ENCODE measurements at places on chromosomes 4 and X.

GRCh38 chr4:6918338-6918737, 8.7 kb downstream of the TBC1D14 start:
- no peak for DNase-seq

DNA sequence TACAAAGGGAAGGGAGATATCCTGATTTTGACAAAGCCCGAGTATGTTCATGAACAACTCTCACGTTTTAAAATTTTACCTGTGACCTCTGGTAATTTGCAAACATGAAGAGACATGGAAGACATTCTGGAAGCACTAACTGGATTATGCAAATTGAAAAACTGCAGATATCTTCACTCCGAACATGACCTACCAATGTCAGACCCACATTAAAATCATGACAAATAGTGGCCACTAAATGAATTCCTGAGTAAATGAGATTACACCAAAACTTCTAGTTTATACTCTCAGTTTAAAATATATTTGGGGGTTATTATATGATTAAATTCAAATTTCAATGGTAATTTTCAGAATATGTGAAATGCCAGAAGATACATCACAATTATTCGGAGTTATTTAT, 19.9 kb upstream of the CBR4 start:
- no peak for DNase-seq

GRCh38 chr4:105462576-105462975, 11.3 kb downstream of the PPA2 start:
- no peak for DNase-seq

DNA sequence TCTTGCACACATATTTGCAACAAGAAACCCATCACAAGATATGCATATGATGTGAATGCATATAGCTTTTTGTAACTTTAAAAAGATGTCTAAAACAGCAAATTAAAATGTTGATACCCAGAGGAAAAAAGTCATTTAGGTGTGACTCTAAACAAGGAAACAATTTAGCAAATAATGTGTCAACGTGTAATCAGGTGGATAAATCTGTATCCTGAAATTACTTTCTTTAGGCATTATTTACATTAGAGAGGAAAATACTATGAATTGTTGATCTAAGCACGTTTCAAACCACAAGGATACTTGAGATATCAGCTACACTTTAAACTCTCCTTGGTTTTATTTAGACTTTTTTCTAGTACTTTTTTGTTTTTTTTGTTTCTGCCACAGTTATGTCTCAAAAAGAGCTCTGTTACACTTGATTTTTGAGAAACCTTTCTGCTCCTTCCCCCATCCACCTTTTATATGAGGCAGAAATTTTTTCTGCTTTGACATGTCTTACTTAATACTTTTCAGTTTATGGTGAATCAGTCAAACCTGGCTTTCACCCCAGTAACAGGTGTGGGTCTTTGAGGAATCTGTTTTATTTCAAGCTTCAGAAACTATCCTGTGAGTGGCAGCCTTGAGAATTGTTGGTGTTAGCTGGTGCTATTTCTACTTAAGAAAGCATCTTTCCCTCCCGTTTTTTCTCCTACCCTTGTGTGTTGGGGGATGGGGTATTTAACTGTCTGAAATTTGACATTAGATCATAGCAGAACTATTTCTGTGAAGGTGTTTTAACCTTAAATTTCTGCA, 1.9 kb downstream of the NPNT start:
- DNase-seq = no peak

DNA sequence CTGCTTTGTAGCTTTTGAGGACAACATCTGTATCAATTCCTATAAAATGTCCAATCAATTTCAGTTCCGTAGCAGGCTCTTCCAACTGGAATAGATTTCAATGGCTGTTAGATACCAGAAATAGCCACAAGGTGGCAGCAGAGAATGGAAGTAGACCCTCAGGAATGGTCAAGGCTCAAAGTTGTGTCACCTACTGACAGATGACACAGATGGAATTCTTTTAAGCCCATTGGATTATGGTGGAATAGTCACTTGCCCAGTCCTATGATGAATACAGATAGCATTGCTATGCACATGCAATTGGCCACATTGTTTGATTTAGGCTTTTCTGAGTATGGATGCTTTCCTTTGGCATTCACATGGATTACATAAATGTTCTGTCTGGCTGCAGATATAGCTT, 130.4 kb upstream of the RADX start:
- peak; percentile 43 for DNase-seq

DNA sequence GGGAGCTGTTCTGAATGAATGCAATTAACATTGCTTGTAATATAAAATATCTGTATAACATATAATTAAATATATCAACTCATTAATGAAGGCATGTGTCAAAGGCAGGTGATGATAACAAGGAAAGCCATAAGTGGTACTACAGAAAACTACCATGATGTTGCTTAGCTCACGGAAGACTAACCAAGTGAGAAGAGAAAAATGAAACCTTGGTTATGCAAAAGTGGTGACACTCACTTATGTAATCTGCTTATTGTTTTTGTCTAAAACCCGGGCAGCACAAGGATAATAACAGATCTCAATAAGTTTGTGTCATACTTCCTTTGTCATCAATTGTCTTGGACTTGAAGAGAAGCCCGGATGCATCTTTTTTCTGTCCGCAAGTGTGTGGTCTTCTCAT, 156.4 kb downstream of the HS6ST2 start:
- no peak for DNase-seq

DNA sequence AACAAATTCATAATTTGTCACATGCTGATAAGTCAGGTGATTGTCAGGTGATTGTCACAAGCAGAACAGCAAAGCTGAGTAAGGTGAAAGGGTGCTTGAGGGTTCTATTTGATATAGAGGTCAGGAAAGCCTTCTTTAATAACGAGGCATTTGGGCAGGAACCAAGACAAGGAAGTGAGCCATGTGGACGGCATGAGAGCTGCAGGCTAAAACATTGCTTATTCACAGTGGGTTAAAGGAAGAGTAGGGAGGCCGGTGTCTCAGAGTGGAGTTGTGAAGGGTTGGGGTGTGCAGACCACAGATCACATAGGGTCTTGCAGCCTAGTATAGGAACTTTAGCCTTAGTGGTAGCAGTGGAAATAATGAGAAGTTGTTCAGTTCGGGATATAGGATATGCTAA, 31.3 kb upstream of the CYP2U1 start:
- no peak for DNase-seq

DNA sequence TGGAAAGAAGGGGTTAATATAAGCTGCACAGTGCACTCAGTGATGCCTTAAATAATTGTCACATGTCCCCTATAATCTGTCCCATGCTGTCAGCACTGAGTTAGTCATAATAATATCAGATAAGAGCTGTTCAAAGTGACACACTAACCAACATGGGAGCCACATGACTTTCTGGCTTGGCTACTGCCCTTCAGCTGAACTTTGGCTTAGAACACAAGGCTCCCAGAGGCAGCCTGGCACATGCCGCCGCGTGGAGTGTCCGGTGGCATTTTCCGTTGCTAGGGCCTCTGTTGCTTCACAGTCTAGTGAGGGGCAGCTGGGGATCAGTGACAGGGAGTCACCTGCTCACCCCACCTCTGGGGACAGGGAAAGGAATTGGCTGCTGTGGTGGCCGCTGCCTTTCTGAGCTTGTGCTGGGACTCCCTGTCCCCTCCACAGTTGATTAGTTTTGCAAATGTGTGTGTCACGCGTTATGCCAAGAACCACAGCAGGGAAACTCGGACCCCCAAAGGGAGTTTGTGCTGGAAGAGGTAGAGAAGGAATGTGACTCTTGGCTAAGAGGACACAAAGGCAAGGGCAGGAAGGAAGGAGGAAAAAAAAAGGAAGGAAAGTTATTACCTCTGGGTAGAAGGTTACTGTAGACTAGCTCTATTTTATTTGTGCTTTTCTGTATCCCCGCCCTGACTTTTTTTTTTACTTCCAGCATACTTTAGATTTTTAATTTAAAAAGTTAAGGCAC, 41.1 kb upstream of the PPARGC1A start:
- no peak for DNase-seq

GRCh38 chr4:74206088-74206825, 48.3 kb downstream of the MTHFD2L start:
- DNase-seq = no peak

GRCh38 chrX:42102586-42103282, 179.4 kb upstream of the CASK start:
- DNase-seq = no peak

- DNase-seq = no peak
Observed at GRCh38 chr4:32562010-32562409, 1841.8 kb downstream of the PCDH7 start.

DNA sequence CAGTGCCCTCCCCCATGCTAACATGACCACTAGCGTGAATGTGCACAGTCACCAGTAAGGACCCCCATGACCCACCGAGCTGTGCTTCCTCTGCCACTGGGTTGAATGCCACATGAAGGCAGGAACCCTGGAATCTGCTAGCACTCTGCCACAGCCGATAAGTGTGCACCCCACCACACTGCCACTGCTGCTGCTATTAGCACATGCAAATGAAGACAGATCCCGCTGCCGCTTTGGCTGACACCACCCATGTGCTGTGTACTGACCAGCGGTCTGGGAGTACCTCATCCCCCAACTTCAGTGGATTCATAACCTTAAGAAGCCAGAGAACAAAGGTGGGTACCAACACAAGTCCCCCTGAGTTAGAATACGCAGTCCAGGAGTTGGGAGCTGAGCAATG, 200.9 kb upstream of the ARHGEF9 start:
- DNase-seq = no peak

DNA sequence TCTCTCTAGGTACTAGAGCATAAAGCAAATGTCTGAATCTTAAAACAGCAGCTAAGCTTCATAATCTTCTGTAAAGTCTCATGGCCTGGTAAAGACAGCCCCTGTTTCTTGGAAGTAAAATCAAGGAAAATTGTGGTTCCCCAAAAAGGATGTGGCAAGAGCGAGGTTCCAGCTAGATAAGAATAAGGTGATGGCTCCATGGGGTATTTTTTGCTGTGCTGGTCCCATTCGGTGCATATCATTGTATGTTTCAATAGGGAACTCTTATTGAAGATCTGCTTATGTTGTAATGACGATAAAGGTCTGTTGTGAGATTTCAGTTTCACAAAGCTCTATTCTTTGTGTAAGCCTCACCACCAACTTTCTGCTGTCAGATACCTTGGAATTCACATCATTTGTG, 316.9 kb upstream of the NOCT start:
- no peak for DNase-seq

- no peak for DNase-seq
Observed at GRCh38 chr4:122709236-122709635, 23.3 kb upstream of the BBS12 start.

DNA sequence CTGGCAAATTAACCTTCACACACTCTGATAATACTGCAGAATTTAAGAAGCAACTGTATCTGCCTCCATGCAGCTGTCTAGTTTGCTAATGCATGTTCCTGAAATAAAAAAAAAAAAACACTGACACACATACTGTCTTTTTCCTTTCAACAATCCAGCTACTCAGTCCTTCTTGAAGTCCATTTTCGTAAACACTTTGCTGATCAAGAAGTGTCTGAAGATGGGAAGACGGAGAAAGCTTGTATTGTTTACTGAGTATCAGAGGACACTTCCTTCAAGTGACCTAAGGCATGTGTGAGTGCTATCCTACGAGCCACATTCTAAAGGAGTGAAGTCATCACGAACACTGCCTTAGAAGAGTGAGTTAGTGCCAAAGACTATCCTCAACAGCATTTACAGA, 82.6 kb downstream of the LUZP4 start:
- peak; percentile 58 for DNase-seq

DNA sequence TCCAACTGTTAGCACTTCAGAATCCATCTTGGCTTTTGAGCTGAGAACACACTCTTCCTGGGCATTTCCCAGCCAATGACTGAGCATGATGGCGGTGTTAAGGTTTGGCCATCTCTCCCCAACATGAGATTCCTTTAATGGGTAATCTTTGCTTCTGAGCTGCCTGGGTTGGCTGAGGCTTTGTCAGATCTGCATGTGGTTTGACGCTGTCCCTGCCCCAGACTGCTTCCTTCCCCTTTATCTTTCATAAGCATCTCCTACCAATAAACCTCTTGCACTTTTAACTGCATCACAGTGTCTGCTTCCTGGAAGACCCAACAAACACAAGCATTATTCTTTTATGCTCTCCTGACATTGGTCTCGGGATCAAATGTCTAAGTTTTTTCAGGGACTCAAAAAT, 31.5 kb upstream of the DIPK2B start:
- no peak for DNase-seq

DNA sequence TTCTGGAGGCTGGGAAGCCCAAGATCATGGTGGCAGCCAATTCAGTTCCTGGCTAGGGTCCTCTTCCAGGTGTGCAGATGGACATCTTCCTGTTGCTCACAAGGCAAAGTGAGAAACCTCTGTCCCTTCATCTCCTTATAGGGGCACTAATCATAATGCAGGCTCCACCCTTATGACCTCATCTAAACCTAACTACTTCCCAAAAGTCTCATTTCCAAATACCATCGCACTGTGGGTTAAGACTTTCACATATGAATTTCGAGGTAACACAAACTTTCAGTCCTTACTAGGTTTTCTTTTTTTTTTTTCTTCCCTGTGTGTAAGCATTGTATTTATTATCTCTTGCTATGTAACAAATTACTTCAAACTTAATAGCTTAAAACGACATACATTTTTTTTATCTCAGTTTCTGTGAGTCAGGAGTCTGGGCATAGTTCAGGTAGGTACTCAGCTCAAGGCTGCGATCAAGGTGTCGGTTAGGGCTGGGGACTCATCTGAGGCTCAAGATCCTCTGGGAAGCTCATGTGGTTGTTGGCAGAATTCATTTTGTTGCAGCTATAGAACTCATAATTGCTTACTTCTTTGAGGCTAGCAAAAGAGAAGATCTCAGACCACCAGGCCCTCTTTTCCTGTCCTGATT, 204.7 kb upstream of the STK26 start:
- DNase-seq = no peak

- peak; percentile 6 for DNase-seq
Observed at GRCh38 chrX:53190363-53190960, 34.5 kb downstream of the KDM5C start.

- DNase-seq = no peak
Observed at GRCh38 chr4:169707958-169708643, 49.6 kb downstream of the HPF1 start.

DNA sequence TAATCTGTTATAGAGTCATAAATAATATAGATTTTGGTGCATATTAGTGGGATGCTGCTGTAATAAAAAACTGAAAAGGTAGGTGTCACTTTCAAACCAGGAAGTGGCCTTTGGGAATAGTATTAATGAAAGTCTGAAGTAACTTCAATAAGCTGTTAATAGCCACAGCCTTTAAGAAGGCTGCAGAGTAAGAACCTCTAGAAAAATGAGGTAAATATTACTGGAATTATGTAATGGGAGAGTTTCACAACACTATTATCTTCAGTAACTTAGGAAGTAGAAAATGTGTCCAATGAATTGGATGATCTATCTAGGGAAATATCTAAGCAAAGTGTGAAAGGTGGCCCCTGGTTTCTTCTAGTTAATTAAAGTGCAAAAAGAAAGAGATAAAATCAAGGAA, 104.7 kb downstream of the NCAPG start:
- DNase-seq = no peak

- no peak for DNase-seq
Observed at GRCh38 chr4:3784454-3785291, 18.5 kb downstream of the ADRA2C start.

- no peak for DNase-seq
Observed at GRCh38 chr4:155371432-155372043, 5.2 kb downstream of the MAP9 start.

- DNase-seq = no peak
Observed at GRCh38 chr4:16122308-16122711, 38.5 kb upstream of the PROM1 start.

Data from NT2/D1 (cell line).